Activated CD8-positive, alpha-beta T cell treated with anti-CD3 and anti-CD28 coated beads, Interleukin-2, amount 10 ng/mL, durations not matched to agents 7 days and 5 days (primary cell): ENCODE measurements at places on chromosomes 4 and X.

GRCh38 chrX:11792461-11793421 lies 34.7 kb downstream of the MSL3 start:
- DNase-seq, result peak; percentile 68

DNA sequence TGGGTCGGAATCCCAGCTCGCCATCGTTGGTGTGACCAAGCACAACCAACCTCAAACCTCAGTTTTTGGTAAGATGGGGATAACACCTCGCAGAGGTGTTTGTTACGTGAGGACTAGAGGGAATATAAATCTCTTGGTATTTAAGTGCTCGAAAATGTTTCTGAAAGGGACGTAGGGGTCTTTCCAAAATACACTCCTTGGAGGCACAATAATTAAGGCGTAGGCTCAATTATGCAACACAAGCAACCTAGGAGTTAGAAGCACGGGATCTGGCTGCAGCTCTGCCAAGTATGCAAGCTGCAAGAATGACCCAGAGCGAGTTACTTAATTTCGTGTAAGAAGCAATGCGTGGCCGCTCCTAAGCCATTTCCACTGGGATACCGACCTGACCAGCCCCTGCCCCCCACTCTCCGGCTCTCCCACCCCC lies 552 bp downstream of the ADH5 start:
- DNase-seq, result peak; percentile 41

- DNase-seq, result no peak
Observed at GRCh38 chrX:46645614-46646013, 72.0 kb downstream of the CHST7 start.

GRCh38 chrX:40175511-40176350 lies 78.0 kb upstream of the BCOR start:
- DNase-seq, result peak; percentile 79

GRCh38 chr4:11050766-11051165 lies 366.2 kb upstream of the CLNK start:
- DNase-seq, result no peak

DNA sequence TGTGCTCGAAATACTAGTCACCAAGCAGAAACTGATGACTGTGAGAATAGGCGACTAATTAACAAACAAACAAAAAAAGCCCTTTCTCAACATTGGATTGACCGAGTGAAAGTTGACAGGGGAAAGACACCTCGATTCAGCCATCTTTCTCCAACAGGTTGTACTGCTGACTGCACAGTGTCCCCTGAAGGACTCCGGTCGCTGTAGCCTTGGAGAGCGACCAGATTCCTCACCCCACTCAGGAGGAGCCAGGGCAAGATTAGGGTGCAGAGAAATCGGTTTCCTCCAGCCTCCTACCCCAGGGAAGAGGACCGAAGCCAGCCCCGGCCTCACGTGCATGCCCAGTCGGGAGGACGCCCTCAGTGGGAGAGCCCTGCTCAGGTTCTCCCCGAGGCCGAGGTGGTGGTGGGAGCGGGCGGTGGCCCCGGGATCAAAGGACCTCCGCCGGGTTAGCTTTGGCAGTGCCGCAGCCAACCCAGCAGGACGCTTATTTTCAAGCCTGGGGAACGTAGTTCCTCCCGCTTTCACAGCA lies 1.1 kb upstream of the RAP1GDS1 start:
- DNase-seq, result peak; percentile 41

DNA sequence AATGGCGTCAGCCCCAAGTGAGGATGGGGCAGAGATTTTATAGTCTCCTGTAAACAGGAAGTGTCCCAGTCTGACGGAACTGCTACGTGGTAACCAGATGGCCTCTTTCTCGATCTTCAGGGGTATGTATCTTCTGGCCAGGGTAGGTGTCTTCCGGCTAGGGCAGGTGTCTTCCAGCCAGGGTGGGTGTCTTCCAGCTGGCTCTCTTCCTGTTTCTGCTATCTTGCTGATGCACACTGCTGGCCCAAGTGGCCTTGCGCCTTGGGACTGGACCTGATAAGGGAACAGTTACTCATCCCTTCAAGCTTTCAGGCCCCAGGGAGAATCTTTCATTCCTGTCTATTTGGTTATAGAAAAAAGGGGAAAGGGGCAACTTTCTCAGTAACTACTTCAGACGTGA lies 178.7 kb upstream of the MAGEE2 start:
- no peak for DNase-seq

GRCh38 chrX:22095286-22095685 lies 63.2 kb downstream of the PHEX start:
- no peak for DNase-seq

- no peak for DNase-seq
Observed at GRCh38 chr4:112284662-112285411, 867 bp downstream of the TIFA start.

DNA sequence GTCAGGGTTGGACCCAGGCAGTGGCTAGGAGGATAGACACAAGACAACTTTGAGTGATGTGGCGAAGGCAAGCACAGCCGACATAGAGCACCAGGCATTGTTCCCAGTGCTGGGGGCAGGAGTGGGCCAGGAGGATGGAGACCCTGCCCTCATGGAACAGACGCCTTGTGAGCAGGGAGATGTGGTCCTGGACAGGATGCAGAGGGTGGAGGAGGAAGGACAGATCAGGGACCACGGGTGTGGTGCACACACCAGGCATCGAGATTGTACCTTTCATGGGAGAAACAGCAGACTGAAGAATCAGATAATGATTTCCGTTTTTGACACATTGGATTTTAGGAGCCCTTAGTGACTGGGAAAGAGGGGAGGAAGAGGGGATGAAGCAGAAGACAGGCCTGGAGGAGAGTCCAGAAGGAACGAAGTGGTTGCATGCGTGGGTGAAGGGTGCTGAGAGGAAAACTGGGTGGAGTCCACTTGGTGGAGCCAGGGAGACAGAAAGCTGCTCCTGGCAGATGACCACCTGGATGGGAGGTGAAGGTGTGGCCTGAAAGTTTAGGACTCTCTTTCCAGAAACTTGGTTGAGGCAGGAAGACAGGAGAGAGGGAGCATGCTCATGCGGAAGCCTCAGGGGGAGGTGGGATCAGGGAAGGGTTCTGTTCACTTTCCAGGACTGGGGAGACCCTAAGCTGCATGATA lies 27.9 kb upstream of the MAP3K15 start:
- DNase-seq, result no peak

DNA sequence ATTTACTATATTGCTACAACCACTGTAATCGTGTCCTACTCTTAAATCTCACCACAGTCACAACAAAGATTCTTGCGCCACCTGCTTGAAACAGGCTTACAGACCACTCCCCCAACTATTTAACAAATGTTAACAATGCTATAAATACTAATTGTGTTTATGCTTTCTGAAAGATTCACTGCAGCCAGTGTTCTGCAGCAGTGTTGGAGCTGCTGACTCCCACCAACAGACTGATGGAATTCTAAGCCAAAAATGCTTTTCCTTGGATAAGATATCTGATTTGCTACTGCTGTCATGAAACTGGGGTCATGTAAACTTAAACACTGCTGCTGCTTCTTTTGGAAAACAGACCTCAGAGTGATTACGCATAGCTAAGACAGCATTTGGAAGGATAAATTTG lies 244.2 kb upstream of the MAB21L2 start:
- DNase-seq, result no peak

- DNase-seq, result no peak
Observed at GRCh38 chr4:182351485-182351884, 108.3 kb downstream of the TENM3 start.

DNA sequence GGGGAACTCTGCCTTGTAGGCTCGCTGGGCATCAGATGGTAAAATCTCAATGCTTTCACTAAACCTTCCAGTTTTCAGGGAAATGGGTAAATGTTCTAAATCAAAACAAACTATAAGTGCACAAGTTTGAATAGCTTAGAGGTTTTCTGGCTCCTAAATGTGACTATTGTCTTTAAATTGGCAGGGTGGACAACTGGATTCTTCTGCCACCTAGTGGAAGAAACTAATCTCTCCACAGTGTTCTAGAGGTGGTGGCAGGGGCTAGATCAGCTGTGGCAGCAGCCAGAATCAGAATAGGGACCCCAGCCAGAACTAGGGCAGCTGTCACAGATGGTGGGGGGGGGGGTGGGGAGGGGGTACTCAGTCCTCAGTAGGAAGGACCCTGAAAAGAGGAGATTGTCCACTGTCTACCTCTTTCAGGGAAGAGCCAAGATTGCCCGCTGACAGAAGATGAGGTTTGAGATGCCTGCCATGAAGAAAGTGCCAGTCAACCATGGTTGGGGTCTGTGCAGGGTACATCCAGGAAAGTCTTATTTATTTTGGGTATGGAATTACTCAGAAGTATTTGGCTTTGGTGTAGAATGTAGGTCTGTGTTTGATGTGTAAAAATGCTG lies 201.4 kb downstream of the CCNG2 start:
- peak; percentile 23 for DNase-seq

GRCh38 chrX:34848281-34848680 lies 94.3 kb upstream of the FAM47B start:
- DNase-seq, result no peak

DNA sequence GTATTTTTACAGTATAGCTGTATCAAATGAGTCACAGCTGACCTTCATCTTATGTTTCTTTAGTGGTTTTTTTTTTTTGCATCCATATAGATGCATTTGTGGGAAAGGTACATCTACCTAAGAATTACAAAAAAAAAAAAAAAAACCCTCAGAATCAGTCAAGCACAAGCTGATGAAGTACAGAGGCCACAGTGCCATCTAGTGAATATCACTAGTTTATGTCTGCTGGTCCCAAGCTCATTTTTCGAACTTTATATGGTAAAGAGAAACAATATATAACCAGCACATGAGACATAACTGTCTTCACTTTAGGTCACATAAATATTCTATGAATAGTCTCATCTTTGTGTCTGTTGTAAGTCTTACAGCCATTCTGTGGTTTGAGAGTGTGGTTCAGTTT lies 220.1 kb downstream of the DLG3 start:
- no peak for DNase-seq
